ENCODE measurements at places on chromosomes 11 and 22. TPM values are rescaled to one million over a fixed set of nuclear protein-coding genes. Genes with fewer than 3 reads are reported as not detected.

The GGT5 gene
- total RNA-seq, result 12.1 TPM

The TMEM45B gene
- total RNA-seq, result not detected

The SYT9 gene
- 0.07 TPM for total RNA-seq

The RAG1 gene
- 0.65 TPM for total RNA-seq

The OR2AG2 gene
- 0.10 TPM for total RNA-seq

The MYRF gene
- 1.0 TPM for total RNA-seq

The EIF4ENIF1 gene
- 14.6 TPM for total RNA-seq

The CAVIN3 gene
- 111 TPM for total RNA-seq

The MLC1 gene
- 0.43 TPM for total RNA-seq

The LRRC10B gene
- total RNA-seq, result 0.20 TPM

The TSPO gene
- total RNA-seq, result 224 TPM

The OMP gene
- total RNA-seq, result 0.98 TPM

The TMX2 gene
- total RNA-seq, result 81.0 TPM

The C11orf86 gene
- not detected for total RNA-seq

The CHRNA10 gene
- 1.1 TPM for total RNA-seq

The MAML2 gene
- total RNA-seq, result 20.9 TPM

The PHOX2A gene
- not detected for total RNA-seq

The BBOX1 gene
- total RNA-seq, result not detected

The GPR83 gene
- total RNA-seq, result not detected

The SMC1B gene
- total RNA-seq, result not detected

The MALAT1 gene
- 14,969 TPM for total RNA-seq

The APLNR gene
- 0.39 TPM for total RNA-seq

The GVQW3 gene
- total RNA-seq, result 1.4 TPM

The LSP1 gene
- total RNA-seq, result 0.66 TPM

All from smooth muscle cell of the pulmonary artery (primary cell).